ENCODE measurements at places on chromosomes 7 and 10. TPM values are rescaled to one million over a fixed set of nuclear protein-coding genes. Genes with fewer than 3 reads are reported as not detected.

DNA sequence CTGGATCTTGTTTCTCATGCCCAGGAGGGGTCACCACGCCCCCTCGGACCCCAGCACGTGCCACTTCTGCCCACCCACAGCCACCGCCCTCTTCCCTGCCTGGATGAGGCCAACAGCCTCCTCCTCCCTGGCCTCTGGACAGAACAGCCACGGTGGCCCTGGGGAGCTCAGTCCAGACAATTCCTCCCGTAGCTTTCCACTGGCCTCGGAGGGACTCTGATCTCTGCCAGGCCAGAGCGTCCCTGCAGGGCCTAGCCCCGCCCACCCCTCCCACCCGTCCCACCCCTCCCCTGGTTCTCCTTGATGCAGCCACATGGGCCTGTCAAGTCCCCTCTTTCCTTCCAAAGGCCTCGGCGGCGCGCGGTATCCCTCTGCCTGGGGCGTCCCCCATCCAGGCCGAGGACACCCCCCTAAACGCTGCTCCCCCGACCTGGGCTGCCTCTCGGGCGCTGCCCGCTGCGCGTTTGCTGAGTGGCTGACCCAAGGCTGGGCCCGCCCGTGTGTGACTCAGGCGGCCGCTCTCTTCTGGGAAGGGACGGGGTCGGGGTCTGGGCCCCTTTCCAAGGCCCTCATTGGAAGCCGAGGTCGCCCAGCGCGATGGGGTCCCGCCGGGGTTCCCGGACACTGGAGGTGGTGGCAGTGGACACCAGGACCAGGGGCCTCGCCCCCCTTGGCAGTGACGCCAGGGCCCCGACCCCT is 557 bp downstream of the TMEM120A start:
- DNase-seq: peak; percentile 86

DNA sequence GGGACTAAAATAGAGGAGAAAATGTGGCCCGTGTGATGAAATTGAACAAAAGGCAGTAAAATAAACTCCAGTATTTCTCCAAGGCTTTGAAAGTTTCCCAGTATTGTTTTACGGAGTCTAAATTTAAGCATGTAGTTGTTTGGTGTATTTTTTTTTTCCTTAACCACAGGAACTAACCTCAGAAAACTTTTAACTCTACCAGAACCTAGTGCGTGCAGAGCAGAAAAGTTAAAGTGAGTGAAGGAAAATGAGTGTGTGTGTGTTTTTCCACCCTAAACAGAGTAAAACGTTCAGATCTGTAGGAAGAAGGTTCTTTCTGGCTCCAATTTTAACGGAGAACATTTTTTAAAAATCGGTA is 812 bp downstream of the PROSER2 start:
- DNase-seq: no peak

GRCh38 chr10:85863301-85864172 is 503.1 kb downstream of the GRID1 start:
- DNase-seq: no peak

GRCh38 chr10:99742701-99743100 is 10.7 kb downstream of the CUTC start:
- DNase-seq: no peak

GRCh38 chr10:79207096-79207357 is 138.3 kb downstream of the ZMIZ1 start:
- no peak for DNase-seq

GRCh38 chr10:48683868-48684267 is 805 bp upstream of the WDFY4 start:
- DNase-seq: no peak

DNA sequence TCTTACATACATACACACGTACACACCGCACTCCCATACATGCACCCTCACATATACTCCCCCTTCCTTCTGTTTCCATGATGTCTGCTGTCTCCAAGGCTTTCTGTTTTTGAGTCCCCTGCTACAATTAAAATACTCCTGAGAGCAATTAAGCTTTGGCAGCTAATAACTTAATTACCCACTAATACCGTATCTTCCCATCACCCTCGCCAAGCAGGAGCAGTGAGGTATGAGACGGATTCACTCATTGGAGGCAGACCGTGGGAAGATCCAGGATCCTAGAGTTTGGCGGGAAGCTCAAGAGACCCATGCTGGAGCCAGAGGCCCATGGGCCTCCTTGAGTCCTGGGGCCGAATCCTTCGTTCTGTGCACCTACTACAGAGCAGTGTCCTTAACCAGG is 1.7 kb upstream of the CALN1 start:
- no peak for DNase-seq

- DNase-seq: no peak
Observed at GRCh38 chr7:7146837-7147236, 35.5 kb upstream of the C1GALT1 start.

- DNase-seq: no peak
Observed at GRCh38 chr10:79170993-79171392, 102.2 kb downstream of the ZMIZ1 start.

DNA sequence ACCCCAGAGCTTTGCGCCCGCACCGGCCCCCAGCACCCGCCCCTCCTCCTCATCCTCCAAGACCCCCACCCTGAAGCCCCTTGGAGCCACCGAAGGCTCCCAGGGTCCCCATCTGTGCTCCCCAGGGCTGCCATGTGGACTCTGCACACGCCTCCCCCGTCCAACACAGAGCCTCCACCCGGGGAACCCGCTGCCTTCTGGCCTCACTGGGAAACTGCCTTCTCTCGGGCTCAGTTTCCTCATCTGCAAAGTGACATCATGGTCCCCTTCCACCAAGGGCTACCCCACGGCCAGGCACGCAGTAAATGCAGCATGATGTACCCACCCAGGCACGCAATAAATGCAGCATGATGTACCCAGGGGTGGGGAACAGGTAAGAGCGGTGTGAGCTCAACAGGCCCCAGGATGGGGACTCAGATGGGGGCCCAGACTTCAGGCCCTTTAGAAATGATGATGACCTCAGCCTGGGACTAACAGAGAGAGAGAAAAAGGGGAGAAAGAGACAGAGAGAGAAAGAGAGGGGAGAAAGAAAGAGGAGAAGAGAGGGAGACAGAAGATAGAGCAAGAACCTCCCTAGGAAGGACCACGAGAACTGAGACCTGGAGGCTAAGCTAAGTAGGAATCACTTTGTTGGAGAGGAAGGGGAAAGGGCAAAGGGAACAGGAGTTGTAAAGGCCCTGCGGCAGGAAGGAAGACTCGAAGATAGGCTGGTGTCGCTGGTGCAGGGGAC is 2.5 kb upstream of the MICALL2 start:
- DNase-seq: no peak

DNA sequence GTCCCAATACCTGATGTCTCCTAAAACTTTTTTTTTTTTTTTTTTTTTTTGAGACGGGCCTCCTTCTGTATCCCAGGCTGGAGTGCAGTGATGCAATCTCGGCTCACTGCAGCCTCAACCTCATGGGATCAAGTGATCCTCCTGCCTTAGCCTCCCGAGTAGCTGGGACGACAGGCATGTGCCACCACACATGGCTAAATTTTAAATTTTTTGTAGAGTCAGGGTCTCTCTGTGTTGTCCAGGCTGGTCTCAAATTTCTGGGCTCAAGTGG is 28.4 kb downstream of the GTF2IRD1 start:
- no peak for DNase-seq

DNA sequence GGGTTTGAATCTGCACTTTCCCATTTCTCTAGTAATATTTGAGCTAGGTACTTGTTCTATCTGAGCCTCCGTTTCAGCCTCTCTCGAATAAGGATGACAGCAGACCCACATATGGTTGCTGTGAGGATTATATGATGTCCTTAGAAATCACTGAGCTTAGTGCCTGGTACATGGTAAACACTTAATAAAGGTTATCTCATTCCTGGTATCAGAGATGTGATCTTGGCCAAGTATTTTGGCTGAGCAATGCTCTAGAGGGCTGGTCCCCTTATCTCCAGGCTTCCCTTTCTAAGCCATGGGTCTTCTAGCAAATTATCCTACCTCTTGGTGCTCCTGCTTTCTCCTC is 407 bp upstream of the MKRN1 start:
- no peak for DNase-seq

GRCh38 chr10:24251547-24251946 is 42.6 kb downstream of the KIAA1217 start:
- no peak for DNase-seq

DNA sequence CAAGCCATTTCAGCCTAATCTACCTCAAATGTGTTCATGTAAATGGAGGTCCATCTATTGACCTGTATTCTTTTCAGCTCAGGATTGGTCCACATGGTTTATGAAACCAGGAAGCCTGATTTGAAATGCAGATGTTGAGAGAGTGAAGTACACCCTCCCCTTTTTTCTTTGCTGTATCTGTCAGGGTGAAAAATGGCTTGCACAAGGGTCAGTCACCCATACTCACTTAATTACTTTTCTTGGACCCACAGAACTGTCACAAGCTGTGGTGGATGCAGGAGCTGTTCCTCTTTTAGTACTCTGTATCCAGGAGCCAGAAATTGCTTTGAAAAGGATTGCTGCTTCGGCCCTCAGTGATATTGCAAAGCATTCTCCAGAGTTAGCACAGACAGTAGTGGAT is 41.2 kb downstream of the SPAG6 start:
- DNase-seq: no peak

DNA sequence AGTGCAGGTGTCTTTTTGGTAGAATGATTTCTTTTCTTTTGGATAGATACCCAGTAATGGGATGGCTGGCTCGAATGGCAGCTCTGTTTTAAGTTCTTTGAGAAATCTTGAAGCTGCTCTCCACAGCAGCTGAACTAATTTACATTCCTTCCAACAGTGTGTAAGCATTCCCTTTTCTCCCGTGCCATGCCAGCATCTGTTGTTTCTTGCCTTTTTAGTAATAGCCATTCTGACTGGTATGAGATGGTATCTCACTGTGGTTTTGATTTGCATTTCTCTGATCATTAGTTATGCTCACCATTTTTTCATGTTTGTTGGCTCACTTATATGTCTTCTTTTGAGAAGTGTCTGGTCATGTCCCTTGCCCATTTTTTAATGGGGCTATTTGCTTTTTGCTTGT is 486.3 kb downstream of the GALNT17 start:
- DNase-seq: no peak

GRCh38 chr7:30436518-30436917 is 42.1 kb downstream of the NOD1 start:
- no peak for DNase-seq

DNA sequence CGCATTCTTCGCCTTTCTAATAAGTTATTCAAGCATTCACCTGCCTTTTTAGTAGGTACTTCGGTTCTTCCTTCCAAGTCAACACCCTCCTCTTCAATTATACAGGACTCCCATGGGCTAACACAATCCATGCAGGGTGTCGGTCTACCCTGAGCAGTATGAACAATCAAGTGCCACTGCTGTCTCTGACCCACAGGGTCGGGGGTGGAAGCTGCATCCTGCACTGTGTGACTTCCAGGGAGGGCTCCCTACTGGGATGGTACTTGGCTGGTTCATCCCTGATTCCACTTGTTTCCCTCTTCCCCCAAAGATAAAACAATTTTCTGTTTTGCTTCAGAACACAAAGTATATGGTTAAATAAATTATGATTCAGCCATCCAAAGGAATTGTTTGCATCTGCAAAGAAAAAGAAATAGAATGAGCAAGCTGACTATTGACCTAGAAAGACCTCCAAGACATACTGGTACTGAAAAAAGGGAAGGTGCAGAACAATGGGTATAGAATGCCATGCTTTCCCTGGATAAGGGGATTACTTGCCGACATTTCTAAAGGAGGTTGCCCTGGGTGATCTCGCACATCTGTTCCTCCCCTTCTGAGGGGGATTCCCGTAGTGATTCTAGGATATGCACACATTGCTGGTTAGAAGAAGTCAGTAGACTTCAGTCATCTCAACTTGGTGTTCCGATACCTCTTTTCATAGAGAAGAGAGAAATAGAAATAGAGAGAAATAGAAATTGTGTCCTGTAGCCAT is 89.1 kb upstream of the AGR3 start:
- DNase-seq: no peak

- peak; percentile 62 for DNase-seq
Observed at GRCh38 chr7:70856901-70857630, 274.9 kb upstream of the GALNT17 start.

DNA sequence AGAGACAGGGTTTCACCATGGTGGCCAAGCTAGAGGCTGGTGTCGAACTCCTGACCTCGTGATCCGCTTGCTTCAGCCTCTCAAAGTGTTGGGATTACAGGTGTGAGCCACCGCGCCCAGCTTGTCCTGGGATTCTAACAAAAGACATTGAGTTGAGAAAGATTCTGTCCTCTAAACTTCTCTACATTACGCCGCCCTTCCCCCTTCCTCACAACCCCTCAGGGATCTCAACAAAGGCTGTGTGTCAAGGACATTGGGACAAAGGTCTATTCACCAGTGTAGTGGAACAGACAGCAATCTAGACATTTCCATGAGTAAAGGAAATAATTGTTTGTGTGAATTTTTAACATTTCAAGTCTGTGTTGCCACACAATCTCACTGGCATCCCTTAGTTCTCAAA is 68.8 kb upstream of the KIF5B start:
- no peak for DNase-seq

DNA sequence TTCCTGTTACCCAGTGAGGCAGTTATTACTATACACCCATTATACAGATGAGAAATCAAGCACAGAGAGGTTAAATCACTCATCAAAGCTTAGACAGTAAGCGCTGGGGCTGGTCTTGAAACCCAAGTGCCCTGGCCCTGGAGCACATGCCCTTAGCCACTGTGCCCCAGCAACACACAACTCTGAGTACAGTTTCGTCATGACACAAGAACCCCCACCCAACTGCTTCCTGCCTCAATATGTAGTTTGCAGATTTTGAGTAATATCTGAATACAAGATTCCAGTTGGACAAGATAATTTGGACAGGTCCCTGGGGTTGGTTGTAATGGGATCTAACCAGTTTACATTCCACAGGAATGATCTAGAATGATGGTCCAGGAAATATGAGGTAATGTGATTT is 62.8 kb downstream of the SH3PXD2A start:
- DNase-seq: no peak

GRCh38 chr10:72349438-72349837 is 5.3 kb downstream of the DNAJB12 start:
- DNase-seq: no peak

Gene CRPPA
- 6.0 TPM for total RNA-seq

Gene LRGUK
- 0.24 TPM for total RNA-seq

Gene FAM25A
- not detected for total RNA-seq

Gene ANKRD7
- total RNA-seq: 1.1 TPM

Gene SLC29A4
- 26.3 TPM for total RNA-seq

Gene KNDC1
- total RNA-seq: 0.50 TPM

Gene VIPR2
- total RNA-seq: 8.5 TPM

Gene ACHE
- 8.5 TPM for total RNA-seq

Gene CHRM2
- total RNA-seq: 45.8 TPM

Gene CPA1
- 0.29 TPM for total RNA-seq

Gene ARMC3
- not detected for total RNA-seq

Gene FBXO24
- 0.62 TPM for total RNA-seq

Gene ZNF239
- total RNA-seq: 2.2 TPM

Gene ATP6V0A4
- total RNA-seq: not detected
